HT1080 (cell line): ENCODE measurements at places on chromosomes 7 and 10.

DNA sequence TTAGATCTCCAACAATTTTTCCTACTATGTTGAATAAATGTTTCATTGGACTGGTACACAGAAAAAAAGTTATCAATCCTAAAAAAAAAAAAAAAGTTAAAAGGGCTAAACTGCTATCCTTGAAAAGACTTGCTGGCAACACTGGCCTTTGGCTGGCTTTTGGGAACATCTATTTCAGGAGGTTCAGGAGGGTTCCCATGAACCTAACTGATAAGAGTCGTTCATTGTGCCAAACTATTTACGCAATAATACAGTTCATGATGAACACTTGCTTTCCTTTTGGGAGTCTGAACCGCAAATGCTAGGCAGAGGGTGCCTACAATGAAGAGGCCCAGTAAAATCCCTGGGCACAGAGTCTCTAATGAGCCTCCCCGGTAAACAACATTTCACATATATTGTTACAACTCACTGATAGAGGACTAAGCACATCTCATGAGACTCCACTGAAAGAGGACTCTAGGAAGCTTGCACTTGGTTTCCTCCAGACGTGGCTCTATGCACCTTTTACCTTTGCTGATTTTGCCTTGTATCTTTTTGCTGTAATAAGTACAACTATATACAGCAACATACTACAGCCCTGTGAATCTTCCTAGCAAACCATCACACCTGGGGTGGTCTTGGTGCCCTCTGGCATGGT, 45.0 kb downstream of the ZFAND4 start:
- no peak for DNase-seq

DNA sequence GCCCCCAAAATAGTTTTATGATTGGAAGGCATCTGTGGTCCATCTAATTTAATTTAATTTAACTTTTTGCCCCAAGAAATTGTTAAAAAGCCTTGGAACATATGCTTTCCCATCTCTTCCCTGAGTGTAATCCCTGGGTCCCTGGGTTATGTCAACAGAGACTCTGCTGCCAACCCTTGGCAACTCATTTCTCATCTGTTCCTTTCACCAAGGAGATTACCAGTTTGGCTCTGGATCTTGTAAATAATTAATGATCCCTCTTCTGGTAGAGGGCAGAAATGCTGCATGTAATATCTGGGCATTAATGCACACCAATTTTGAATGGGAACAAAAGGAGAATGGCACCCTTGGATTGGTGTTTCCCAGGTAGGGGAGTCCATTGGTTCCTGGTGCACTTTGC, 514.2 kb downstream of the CCSER2 start:
- DNase-seq, result no peak

DNA sequence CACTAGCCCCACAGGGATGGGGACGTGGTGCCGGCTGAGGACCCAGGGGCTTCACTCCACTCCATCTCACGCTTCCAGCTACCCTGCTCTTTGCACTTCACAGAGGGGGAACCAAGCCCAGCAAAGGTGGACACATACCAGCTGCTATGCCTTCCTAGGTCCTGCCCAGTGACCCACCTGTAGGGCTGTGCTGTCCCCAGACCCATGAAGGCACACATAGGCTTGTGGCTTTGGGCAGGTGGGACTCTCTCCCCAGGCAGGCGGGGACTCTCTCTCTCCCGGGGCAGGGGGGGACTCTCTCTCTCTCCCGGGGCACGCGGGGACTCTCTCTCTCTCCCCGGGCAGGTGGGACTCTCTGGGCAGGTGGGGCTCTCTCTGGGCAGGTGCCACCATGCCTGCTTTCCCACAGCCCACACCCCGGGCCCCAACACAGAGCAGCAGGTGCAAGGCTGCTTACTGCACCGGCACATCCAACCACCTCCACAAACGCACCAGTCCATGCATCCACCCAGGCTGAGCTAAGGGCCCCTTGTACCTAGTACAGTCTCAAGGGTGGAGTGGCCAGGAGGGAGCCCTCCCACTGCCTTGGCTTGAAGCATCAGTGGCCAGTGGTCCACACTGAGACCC, 13.8 kb upstream of the GPR146 start:
- no peak for DNase-seq

- no peak for DNase-seq
Observed at GRCh38 chr7:67636348-67637022, 639.9 kb downstream of the TYW1 start.

GRCh38 chr7:149077594-149077993, 12.9 kb downstream of the ZNF786 start:
- no peak for DNase-seq

DNA sequence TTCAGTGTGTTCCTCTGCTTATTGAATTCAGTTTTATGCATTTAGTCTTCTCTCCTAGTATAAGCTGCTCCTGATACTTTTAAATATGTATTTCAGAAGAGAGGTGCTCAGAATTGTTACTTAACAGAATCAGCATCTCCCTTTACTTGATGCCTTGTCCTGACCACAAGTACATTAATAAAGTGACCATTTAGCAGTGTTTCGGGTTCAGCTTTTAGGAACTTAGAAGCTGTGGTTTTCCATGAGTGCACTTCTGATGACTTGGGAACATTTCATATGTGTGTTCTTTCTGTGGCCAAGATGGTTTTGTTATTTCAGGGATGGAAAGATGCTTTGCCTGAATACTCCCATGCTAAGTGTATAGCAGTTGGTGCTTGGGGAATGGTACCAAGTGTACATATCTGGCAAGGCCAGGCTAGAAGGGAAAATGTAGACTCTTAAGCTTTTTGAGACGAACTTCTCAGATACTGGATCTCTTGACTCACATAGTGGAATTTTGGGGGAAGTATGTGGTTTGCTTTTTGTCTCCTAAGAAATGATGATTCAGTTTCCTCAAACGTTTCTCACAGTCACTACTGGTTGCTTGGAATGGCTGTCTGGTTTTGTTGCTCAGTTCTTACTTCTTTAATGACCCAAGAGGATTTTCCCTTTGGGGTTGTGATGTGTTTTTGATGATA, 17.2 kb downstream of the SGPL1 start:
- DNase-seq, result peak; percentile 91

- DNase-seq, result no peak
Observed at GRCh38 chr10:122170802-122171201, 100.3 kb upstream of the BTBD16 start.

- DNase-seq, result no peak
Observed at GRCh38 chr7:105355701-105356100, 33.0 kb downstream of the SRPK2 start.

DNA sequence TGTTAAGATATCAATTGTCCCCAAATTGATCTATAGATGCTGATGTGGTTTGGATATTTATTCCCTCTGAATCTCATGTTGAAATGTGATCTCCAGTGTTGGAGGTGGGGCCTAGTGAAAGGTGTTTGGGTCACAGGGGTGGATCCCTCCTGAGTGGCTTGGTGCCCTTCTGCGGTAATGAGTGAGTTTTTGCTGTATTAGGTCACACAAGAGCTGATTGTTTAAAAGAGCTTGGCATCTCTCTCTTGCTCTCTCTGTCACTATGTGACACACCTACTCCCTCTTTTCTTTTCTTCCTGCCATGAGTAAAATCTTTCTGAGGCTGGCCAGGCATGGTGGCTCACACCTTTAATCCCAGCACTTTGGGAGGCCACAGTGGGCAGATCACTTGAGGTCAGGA, 98.2 kb upstream of the KAT6B start:
- peak; percentile 88 for DNase-seq

GRCh38 chr10:126734015-126734414, 63.5 kb upstream of the C10orf90 start:
- DNase-seq, result no peak

GRCh38 chr10:100364735-100365391, 17.8 kb downstream of the SCD start:
- peak; percentile 98 for DNase-seq

DNA sequence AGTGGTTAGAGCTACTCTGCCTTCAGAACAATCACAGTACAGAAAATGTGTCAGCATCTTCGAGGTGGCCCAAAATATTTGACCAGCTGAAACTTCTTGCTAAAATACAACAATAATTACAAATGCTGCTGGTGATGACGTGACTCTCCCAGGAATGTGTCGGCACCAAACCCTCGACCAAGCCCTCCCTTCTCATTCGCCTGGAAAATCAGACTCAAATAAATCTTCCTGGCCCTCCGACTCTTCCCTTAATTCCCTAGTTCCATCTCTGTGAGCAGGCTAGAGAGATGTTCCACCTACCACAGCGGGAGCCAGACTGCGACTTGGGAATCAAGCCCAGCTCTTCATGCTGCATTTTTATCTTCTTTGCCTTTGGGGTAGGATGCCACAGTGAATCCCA, 4.1 kb downstream of the PRSS2 start:
- peak; percentile 27 for DNase-seq

DNA sequence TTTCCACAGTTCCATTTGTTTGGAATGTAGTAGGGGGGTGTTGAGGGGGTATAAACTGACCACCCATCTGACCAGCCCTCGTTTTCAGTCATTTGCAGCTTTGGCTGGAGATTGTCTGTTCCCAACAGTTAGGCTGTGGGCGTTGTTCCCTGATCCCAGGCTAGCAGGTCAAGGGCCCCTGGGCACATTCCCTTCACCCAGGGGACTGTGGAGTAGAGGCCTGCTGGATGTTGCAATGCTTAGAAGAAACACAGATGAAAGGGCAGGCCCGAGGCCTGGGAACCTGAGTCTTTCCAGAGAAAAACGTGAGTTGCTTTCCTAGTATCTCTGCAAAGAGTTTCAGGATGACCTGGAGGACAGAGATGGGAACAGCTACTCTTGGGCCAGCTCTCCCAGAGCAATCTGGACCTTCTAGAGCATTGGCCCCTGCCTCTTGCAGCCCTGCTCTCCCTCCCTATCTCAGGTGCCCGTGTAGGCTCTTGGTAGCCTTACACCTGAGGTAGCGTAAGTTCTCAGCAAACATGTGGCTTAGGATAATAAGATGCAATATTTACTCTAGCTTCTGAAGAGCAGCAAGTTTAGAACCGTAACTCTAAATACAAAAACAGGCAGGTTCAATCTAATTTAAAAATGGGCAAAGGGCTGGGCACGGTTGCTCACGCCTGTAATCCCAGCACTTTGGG, 99.4 kb upstream of the EFCAB10 start:
- no peak for DNase-seq

GRCh38 chr7:111763221-111763801, 201.0 kb upstream of the IMMP2L start:
- DNase-seq, result peak; percentile 19

- no peak for DNase-seq
Observed at GRCh38 chr10:19987931-19988330, 171.7 kb downstream of the PLXDC2 start.

DNA sequence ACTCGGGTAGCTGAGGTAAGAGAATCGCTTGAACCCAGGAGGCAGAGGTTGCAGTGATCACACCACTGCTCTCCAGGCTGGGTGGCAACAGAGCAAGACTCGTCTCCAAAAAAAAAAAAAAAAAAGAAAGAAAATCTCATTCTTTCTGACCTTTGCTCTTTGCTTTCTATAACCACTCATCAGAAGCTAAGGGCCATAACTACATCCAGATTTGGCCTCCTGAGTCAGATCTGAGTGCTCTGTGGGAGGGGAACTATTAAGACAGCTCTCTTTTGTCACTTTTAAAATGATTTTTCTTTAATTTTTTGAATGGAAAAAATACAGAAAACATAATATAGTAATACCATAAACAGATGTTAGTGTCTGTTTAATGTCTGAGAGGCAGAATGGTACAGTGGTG, 210.1 kb downstream of the KIAA1217 start:
- no peak for DNase-seq

DNA sequence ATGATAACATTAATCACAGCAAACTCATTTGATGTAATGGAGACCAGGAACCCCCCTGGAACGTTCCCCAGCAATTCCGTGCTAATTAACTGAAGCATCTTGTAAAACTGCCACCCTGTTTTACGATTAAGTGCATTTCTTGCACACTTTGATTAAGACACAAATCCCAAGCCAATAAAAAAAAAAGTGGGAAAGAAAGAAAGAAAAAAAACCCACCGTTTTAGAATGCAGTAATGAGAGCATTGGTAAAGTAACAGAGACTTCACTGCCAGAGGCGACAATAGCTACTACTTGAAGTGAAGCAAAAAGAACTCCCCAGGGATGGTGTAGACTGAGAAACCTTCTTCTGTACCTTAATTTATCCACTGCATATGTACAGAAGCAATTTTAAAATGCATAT, 616.1 kb downstream of the PTPRN2 start:
- no peak for DNase-seq

DNA sequence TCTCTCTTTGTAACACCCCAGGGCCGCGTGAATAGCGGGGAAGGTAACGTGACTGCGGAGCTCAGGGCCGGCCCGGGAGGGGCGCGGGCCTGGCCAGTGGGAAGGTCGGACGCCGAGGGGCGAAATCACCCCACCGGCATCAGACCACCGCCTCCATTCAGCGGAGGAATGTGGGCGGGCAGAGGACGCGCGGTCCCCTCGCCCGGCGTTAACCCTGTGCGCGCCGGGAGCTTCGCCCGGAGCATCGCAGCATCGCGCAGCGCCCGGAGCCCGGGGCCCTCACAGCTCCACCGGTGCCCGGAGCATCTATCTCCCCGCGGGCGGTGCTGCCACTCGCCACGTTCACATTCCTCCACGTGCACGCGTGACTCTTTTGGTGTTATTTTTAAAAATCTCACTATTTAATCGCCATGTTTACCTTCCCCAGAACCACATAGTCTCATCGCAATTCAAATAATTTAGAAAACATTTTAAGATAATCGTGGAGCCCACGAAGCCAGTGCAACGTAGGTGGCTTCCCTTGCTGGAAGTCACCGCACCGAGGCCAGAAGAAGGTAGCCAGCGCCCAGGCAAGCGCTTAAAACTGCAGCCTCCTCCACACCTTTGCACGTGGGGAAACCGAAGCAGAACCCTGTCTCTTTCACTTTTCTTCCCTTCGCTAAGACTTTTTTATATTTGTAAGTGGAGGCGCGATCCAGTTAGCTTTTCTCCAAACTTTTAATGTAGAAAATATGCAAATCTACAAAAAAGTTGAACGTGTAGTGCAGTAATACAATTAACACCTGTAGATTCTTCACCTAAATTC, 21.8 kb downstream of the FGFBP3 start:
- DNase-seq, result no peak

DNA sequence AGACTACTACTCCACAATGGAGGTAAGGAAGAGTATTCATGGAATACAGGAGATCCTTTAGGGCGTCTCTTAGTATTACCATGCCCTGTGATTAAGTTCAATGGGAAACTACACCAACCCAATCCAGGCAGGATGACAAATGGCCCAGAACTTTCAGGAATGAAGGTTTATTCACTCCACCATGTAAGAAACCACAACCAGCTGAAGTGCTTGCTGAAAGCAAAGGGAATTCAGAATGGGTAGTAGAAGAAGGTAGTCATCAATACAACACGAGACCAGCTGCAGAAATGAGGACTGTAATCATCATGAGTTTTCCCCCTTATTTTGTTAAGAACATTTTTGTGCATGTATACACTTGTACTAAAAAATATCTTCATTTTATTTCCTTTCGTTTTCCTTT, 76.6 kb downstream of the GPR37 start:
- peak; percentile 85 for DNase-seq

- DNase-seq, result peak; percentile 46
Observed at GRCh38 chr10:43861966-43862751, 213.5 kb upstream of the ZNF32 start.

- no peak for DNase-seq
Observed at GRCh38 chr10:98138031-98138430, 3.6 kb downstream of the R3HCC1L start.

- DNase-seq, result no peak
Observed at GRCh38 chr10:106557951-106558733, 606.4 kb downstream of the SORCS1 start.

GRCh38 chr7:91347290-91347689, 83.1 kb downstream of the FZD1 start:
- DNase-seq, result peak; percentile 31

GRCh38 chr7:39609113-39609934, 14.0 kb upstream of the RALA start:
- no peak for DNase-seq

- no peak for DNase-seq
Observed at GRCh38 chr7:83119026-83119382, 43.7 kb downstream of the PCLO start.

GRCh38 chr7:29194206-29194593, 375 bp upstream of the CHN2 start:
- no peak for DNase-seq
